Suppressor macrophage treated with lipopolysaccharide for 1 hour (primary cell): ENCODE measurements at places on chromosomes 3 and 15.

- DNase-seq = peak; percentile 2
Measured at GRCh38 chr15:55549305-55549704, 38.8 kb downstream of the PYGO1 start.

DNA sequence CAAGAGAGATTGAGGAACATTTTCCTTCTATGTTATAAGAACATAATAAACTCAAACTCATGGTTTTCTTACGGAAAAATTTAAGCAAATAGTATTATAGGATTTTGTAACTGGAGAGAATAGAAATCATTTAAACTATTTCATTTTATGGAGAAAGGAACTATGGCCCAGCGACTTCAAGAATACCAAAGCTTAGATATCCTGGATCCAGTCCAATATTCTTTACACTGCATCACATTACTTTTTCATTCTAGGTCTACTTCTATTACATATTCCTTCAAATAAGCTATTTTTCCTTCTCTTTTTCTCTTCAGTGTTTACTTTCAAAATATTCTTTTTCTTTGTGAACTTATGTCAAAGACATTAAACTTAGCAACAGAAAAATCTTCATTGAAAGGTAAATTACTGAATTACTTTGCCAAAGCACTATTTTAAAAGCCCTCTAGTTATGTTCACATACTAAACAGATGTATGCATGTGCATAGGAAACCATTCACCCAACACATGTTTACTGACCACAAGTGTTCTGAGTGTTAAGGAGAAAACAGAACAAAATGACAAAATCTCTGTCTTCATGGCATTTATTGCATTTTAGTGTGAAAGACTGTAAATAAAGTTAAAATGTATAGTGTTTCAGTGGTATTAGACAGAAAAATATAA, 20.4 kb downstream of the KPNA4 start:
- no peak for DNase-seq

GRCh38 chr15:93249623-93250022, 160.6 kb upstream of the RGMA start:
- peak; percentile 27 for DNase-seq

GRCh38 chr15:31177951-31178350, 76.4 kb upstream of the TRPM1 start:
- DNase-seq = peak; percentile 54

- peak; percentile 58 for DNase-seq
Measured at GRCh38 chr3:188417766-188418165, 263.8 kb downstream of the LPP start.

DNA sequence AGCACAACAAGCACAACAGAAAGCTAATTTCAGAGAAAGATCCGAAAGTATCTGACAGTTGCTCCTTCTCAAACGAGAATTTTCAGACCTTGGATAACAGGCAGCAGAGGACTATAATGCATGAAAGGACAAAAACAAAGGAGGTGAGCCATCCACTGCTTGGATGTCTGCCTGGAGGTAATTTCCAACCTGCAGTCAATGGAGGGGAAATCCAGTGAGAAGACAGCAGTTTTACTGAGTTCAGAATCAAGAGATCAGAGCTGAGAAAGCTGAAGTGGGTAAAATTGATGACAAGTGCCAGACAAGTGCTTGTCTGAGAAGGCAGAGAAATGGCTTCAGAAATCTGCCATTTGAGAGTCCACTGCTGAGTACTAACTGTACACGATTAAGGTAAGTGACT, 22.1 kb downstream of the UBE3A start:
- DNase-seq = peak; percentile 36

- DNase-seq = no peak
Measured at GRCh38 chr3:156472150-156472549, 82.8 kb downstream of the SSR3 start.

- no peak for DNase-seq
Measured at GRCh38 chr3:156561533-156561932, 6.6 kb upstream of the SSR3 start.

- no peak for DNase-seq
Measured at GRCh38 chr3:137108699-137109440, 151.1 kb downstream of the IL20RB start.

GRCh38 chr3:60954048-60954447, 297.2 kb downstream of the FHIT start:
- peak; percentile 14 for DNase-seq

DNA sequence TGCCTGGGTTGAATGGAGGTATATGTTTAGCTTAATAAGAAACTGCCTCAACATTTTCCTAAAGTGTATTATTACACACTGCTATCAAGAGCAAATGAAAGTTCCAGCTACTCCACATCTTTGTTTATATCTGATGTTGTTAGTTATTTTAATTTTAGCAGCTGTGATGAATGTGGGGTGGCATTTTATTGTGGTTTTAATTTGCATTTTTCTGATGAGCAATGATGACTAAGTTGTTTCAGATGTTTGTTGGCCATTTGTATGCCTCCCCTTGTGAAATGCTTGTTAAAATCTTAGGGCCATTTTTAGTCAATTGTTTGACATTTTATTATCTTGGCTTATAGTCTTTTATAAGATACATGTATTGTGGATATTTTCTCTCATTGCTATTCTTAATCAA, 260.4 kb upstream of the SLCO3A1 start:
- DNase-seq = no peak

DNA sequence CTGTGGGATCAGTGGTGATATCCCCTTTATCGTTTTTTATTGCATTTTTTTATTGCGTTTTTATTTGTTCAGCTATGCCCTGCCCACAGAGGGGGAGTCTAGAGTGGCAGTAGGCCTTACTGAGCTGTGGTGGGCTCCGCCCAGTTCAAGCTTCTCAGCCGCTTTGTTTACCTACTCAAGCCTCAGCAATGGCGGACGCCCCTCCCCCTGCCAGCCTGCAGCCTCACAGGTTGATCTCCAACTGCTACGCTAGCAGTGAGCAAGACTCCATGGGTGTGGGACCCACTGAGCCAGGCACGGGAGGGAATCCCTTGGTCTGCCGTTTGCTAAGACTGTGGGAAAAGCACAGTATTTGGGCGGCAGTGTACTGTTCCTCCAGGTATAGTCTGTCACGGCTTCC, 500.6 kb upstream of the MCTP2 start:
- DNase-seq = no peak

DNA sequence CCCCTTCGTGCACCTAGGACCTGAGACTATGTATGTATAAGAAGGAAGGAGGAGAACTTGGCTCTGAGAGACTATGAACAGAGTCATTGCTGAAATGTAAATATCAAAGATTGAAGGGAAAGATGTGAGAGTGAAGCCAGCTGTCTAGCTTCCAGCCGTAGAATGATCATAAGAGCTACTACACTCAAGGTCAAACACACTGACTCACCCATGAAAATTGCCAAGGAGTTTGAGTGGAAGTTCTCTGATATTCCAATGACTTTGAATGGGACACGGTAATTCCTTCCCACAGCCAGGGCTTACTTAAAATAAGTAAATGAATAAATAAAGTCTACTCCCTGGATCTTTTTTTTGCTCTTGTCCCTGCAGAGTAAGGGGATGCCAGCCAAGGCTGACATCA, 398.9 kb upstream of the TPRG1 start:
- DNase-seq = no peak

- DNase-seq = peak; percentile 93
Measured at GRCh38 chr3:69748503-69748902, 9.2 kb downstream of the MITF start.

GRCh38 chr15:41772720-41773331, 1.5 kb upstream of the MAPKBP1 start:
- peak; percentile 84 for DNase-seq

DNA sequence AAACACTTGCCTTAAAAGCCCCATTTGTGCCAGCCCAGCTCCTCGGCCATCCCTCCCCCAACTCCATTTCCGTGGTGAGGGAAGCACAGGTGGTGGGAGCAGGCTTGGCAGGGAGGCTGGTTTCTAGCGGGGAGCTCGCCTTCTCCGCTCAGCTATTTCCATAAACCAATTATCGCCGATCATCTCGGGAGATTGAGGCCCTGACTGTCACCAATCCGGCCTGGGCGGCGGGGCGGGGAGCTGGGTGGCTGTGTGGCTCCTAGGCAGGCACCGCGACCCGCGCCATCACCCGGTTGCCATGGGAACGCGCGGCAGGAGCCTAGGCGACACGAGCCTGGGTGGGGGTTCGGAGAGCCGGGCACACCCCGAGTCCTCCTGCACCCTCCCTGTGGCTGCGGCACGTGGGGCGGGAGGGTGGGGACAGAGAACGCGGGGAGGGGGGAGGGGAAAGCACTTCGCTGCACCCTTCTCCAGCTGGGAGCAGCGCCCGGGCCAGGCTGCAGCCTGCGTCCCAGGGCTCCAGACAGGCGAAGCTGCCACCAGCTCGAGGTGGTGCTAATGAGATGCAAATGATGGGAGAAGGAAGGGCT, 9.3 kb downstream of the CCDC33 start:
- DNase-seq = no peak

DNA sequence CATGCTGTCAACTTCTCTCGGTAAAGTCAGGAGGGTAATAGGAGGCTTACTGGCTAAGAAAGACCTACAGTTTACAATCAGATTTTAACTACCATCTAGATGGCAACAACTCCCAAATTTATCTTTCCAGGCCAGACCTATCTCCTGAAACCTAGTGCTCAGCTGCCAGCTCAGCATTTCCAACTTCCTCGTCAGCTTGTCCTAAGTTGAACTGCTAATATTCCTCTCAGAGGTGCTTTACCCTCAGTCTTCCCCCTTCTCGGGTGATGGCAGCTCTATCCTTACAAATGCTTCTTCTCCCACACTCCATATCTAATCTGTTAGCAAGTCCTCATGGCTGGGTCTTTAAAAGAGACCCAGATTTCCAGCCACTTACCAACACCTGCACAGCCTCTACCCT, 36.9 kb upstream of the UBE2E2 start:
- peak; percentile 48 for DNase-seq

- no peak for DNase-seq
Measured at GRCh38 chr3:126155280-126155640, 25.1 kb downstream of the ALDH1L1 start.

DNA sequence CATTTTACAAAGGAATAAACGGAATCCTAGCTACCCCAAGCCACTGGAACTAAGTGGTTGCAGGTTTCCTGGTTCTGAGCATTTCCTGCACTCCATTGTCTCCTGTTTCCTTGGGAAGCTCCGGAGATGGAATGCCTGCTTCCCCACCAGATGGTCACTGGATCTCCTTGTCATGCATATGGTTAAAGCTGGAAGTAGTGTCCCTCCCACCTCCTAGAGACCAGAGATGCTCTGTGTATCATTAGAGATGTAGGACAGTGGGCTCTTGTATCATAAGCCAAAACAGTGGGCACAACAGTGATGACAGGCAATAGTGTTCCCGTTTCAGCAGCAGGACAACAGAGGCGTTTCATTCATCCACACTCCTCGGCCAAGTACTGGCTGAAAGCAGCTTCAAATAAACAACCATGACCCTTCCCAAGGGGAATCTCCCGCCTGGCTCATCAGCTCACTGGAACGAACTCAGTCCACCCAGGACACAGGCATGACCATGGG, 136.2 kb upstream of the EIF1B start:
- no peak for DNase-seq

- DNase-seq = no peak
Measured at GRCh38 chr15:27642981-27643380, 456.1 kb downstream of the OCA2 start.
